ENCODE measurements at places on chromosomes 16 and 17.
A peak's percentile ranks its signal among the peaks of the same experiment; 100 is the strongest.

GRCh38 chr17:48735062-48735351 lies 6.5 kb upstream of the HOXB13 start:
- no peak for DNase-seq

GRCh38 chr16:80733407-80733806 lies 71.0 kb downstream of the CDYL2 start:
- no peak for DNase-seq

DNA sequence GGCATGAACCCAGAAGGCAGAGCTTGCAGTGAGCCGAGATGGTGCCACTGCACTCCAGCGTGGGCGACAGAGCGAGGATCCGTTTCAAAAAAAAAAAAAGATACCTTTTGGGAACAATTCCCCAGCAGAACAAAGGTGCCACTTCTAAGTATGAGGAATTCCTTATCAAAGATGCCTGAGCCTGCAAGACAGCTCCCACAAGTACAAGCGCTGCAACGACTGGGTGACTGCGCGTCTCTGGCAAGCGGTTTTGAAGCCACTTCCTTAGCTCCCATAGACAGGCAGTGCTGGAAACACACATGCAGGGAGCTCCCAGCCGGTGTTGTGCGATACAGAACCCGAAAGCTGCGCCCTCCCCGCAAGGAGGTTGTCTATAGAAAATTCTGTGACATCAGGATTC lies 60.5 kb downstream of the ADCY9 start:
- no peak for DNase-seq

GRCh38 chr16:68417711-68418301 lies 30.5 kb downstream of the SMPD3 start:
- DNase-seq = peak; percentile 44

All from HL-60 (cell line).